ENCODE measurements at places on chromosomes 4 and X.

DNA sequence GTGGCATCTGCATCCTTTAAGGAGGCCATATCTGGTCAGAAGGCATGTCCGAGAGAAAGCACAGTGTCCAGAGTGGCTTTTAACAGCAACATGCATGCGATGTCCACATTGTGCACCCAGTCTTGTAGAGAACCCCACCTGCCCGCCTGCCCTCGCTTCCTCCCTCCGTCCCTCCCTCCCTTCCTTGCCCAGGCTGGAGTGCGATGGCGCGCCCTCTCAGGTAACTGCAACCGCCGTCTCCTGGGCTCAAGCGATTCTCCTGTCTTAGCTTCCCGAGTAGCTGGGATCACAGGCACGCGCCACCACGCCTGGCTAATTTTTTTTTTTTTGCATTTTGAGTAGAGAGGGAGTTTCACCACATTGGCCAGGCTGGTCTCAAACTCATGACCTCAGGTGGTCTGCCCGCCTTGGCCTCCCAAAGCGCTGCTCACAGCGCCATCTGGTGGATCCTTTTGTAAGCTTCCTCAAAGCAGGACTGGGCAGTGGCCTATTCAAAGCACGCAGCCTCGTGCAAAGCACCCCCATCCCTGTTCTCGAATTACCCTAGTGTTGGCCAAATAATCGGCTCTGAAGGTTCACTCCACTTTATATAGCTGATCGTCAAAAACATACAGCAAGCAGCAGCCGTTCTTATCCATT, 15.0 kb downstream of the BRCC3 start:
- DNase-seq = peak; percentile 44

- DNase-seq = no peak
Observed at GRCh38 chrX:69321789-69322188, 156.5 kb upstream of the PJA1 start.

DNA sequence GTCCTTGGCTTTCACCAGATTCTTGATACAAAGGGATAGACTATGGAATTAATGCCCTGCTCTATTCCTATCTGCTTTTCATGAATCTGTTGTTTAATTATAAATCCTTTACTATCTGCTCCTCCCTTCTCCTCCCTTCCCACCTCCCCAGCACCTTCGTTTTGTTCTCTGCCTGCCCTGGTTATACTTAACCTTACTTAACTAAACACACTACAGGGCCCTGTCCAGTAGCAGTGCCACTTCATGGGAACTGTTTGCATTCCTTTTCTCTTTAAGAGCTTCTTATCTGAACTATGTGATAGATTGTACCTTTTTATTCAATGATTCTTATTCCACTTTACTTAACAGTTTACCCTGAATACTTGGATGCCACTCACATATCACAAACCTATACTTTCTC, 830 bp downstream of the HOPX start:
- DNase-seq = no peak

- no peak for DNase-seq
Observed at GRCh38 chr4:87939978-87940690, 35.4 kb upstream of the SPP1 start.

DNA sequence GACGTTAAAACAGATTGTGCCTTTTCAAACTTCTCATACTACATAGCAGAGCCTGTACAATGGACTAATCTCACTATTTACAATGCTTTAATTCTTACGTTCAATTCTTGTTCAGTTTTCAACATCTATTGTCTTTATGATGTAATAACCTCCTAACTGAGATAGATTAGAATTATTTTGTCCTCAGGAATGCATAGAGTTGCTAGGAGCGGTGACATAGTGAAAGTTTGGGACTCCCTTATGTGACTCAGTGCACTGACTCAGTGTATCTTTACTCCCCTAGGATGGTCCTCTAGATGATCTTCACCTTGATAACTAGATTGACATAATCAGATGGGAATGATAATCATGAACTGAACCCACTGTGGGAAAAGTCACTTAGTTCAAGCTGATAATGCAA, 151.5 kb downstream of the VEGFC start:
- DNase-seq = no peak

DNA sequence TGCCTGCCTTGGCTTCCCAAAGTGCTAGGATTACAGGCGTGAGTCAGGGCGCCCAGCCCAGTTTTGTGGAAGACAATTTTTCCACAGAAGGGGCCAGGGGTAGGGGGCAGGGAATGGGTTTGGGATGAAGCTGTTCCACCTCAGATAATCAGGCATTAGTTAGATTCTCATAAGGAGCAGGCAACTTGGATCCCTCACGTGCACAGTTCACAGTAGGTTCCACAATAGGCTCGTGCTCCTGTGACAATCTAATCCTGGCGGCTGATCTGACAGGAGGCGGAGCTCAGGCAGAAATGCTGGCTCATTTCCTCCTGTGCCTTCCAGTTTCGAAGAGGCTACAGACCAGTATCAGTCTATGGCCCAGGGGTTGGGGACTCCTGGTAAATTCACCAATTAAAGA, 491.6 kb upstream of the AADAT start:
- no peak for DNase-seq

DNA sequence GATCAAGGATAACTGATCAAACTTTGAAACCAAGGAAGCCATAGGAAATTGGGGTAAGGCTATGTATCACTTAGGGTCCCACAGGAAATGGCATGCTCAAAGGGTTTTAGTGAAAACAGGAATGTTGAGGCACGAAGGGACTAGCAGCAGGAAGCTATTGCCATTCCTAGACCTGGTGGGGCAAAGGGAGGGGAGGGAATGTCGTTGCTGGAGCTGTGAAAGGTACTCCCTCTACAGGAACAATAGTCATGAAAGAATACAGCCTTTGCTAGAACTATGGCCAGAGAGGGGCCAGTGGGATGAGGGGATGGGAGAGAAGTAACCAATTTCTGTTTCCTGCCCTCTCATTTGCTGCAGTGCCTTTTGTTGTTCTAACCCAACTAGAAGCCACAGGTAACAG, 11.9 kb downstream of the REPS2 start:
- DNase-seq = no peak

GRCh38 chr4:186725469-186726425, 2.1 kb upstream of the FAT1 start:
- DNase-seq = no peak

DNA sequence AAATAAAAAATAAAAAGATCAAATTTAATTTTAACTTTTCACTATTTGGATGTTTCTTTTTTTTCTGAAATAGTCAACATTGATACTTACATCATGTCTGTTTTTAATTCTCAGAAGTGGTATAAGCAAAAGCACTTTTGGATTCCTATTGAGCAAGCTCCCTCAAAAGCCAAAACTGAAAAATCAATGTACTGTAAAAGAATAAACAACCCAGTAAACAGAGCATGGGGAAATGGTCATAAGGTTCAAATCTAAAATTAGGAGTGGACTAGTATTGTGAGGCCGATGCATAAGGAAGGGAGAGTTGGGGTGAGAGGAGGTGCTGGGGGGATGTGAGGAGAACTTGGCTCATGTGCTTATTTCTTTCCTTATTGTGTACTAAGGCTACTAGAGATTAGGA, 37.9 kb downstream of the NUDT6 start:
- DNase-seq = no peak

DNA sequence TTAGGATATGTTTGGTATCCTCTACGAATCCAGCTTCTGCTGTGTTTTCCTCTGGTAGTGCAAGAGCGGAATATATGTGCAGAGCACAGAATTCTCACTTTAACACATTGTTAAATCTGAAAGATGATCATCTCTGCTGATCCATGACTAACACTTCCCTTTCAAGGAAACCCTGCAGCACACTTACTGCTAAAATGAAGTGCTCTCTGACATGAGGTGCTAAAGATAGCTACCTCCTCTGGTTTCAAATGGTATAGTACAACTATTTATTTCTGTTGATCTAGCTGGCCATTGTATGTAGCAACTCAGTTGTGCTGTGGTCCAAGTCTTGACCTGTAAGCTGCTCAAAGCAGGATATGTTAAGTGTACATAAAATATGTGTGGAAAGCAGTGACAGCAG, 162.4 kb upstream of the FMR1 start:
- DNase-seq = no peak

- no peak for DNase-seq
Observed at GRCh38 chr4:183097231-183098018, 1.6 kb upstream of the WWC2 start.
